Hematopoietic multipotent progenitor cell treated with erythropoietin and hydrocortisone succinate and interleukin-3 and kit ligand, for 6 days (in vitro differentiated cells): ENCODE measurements at places on chromosomes 11 and 22.

DNA sequence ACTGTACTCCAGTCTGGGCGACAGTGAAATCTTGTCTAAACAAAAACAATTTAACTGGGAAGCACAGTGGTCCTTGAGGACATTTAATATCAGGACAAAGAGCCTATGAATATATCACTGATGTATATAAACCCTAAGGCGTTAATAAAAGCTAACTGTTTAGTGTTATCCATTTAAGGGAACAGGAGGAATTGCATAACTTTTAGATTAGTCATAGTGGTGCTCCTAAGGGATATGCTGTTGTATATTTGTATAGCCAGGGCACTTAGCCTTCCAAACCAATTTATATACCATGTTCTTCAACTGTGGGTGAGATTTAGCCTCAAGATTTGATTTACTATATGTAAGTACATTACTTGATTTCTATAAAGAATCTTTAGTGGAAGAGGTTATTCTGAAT, 3.0 kb upstream of the CHEK1 start:
- DNase-seq, result no peak

- DNase-seq, result no peak
Measured at GRCh38 chr11:76579056-76579751, 91.3 kb downstream of the LRRC32 start.

DNA sequence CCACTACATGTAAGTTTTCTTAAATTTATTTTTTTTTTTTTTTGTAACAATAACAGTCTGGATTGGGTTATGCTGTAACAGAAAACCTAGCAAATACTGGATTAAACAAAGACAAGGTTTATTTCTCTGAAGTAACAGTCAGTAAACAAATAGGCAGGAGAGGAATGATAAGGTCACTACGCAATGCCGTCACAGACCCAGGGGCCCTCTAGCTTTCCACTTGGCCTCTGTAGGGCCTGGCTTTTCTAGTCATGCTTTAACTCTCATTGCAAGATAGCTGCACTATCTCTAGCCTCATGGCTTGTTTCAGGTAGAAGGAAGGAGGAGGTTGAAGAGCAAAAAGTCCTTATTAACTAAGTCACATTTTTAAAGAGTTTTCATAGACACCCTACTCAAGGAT, 6.5 kb downstream of the OR10A6 start:
- no peak for DNase-seq

DNA sequence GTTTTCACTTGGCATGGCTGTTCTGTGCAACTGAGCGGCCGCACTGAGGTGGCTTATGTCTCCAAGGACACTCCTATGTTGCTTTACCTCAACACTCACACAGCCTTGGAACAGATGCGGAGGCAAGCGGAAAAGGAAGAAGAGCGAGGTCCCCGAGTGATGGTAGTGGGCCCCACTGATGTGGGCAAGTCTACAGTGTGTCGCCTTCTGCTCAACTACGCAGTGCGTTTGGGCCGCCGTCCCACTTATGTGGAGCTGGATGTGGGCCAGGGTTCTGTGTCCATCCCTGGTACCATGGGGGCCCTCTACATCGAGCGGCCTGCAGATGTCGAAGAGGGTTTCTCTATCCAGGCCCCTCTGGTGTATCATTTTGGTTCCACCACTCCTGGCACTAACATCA, 2.1 kb downstream of the CLP1 start:
- DNase-seq, result no peak

GRCh38 chr11:65417702-65418430, 4.7 kb upstream of the NEAT1 start:
- peak; percentile 60 for DNase-seq

GRCh38 chr11:100789500-100789899, 102.4 kb downstream of the ARHGAP42 start:
- peak; percentile 27 for DNase-seq

DNA sequence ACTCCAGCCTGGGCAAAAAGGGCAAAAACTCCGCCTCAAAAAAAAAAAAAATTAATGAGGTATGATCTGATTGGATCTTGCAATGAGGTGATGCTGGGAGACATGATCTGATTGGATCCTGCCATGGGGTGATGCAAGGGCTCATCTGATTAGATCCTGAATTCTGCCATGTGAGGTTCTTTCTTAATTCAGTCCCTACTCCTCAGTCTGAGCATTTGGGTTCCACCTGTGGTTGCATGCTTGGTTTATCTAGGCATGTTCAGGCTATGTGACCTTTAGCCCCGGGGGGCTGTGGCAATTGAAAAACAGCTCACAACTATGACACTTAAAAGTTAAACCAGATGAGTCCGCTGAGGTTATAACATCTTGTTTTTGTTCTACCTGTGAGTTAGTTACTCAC, 4.8 kb upstream of the TRIM6 start:
- no peak for DNase-seq

DNA sequence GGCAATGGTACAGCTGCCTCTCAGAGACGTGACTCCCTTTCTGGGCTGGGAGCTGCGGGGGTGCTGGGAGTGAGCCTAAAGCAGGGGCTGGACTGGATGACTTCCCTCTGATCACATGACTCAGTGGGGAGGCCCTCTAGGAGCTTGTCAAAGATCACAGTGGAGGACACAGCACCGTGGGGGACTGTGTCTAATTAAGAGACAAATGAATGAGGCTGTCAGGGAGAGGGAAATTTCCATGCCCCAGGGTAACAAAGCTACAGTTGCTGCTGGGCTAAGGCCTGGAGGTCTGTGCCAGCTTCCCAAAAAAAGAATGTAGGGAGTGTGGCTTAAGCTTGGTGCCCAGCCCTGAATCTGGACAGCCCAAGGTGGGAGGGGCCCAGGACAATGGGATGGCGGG, 262.8 kb upstream of the PLET1 start:
- no peak for DNase-seq

DNA sequence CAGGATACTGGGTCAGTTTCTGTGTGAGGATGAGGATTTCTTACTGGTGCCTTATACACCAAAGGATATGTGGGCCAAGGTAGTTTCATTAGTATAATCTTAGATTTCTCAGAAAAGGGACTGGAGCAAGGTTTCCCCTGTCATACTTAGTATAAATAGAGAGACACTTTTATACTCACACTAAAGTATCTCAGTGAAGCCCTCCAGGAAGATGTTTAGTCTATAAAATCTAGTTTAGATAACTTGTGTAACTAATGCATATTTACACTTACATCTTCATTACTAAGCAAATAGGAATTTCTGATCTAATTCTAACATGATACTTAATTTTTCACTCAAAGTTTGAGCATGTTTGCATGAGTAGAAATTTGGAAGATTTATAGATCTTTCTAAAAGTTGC, 11.1 kb downstream of the EMSY start:
- no peak for DNase-seq

- no peak for DNase-seq
Measured at GRCh38 chr11:69157156-69157821, 1.6 kb downstream of the SMIM38 start.

DNA sequence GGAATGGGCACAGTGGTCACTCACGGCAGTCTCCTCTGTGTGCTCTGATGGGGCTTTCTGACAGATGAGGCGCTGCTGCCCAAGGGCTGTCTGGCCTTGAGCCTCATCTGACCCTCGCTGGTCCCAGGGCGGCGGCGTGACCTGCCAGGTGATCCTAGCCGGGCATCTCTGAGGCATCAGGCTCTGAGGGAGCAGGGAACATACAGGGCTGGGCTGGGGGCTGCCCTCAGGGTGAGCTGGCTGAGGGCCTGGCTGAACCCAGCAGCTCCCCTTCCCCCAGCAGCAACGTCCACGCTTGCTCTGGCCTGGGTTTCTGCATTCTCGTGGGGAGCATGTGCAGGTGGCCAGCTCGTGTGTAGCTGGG, 47.6 kb downstream of the MOB2 start:
- no peak for DNase-seq

- DNase-seq, result no peak
Measured at GRCh38 chr11:74318241-74318932, 6.9 kb upstream of the P4HA3 start.

DNA sequence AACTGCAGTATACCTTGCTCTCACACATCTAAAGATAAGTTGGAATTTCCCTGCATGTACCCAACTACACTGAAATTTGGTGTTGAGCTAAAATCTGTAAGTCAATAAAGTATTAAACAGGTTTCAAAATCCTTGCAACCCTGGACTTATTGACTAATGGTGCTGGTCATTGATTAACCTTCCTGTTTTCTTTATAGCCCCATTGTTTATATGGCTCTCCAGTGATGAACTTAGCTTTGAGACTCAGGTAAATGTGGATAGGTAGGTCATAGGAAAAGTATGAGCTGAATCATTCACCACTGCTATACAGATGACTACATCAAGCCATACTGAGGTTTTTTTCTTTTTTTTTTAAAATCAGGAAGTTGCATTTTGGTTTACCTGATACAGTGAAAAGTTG, 132.7 kb downstream of the FAT3 start:
- DNase-seq, result no peak

DNA sequence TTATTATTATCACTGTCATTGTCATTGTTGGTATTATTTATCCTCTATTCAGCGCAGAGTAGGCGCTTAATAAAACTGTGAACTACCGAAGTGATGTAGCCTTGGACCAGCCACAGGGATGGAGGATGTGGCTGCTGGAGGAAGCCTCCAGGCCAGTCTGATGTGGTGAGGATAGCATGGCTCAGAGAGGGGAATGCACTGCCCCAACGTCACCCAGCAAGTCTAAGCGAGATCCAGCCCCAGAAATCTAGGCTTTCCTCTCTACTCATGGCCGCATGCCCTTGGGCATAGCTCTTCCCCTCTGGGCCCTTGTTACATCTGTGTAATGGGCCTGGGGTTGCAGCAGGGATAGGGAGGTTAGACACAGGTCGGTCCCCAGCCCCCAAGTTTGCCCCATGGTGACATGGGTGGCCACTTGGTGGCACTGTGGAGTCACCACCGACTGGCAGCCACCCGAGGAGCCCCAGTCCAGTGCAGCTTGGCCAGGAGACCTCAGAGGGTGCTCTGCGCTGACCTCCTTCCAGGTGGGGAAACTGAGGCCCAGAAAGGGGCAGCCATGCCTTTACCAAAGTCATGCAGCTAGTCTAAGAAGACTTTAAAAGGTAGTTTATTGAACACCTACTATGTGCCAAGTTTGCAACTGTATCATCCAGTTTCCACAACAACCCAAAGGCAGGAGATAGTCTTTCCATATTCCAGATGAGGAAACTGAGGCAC, 395.7 kb downstream of the MN1 start:
- peak; percentile 71 for DNase-seq

DNA sequence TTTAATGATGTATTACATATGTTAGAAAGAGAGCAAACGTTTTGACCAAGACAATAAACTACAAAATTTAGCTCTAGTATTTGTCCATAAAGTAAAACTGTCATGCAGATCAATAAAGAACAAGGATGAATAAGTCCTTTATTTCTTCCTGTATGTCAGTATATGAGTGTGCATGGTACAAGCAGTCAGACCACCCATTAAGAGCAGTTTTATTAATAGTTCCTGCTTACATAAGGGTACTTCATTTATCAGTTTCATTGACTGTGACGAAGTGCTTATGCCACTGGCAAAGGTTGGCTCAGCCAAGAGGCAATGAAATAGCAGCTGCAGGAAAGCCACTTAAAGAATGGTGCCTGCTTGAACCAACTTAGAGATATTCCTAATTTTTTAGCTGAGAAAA, 913.0 kb upstream of the CNTN5 start:
- DNase-seq, result no peak

- DNase-seq, result no peak
Measured at GRCh38 chr11:47177846-47178245, 1.2 kb upstream of the ARFGAP2 start.

- DNase-seq, result no peak
Measured at GRCh38 chr11:34594603-34595002, 26.3 kb upstream of the EHF start.

GRCh38 chr11:120210626-120211521, at the start of gene OAF:
Gene OAF (plus strand): TSS chr11:120211032. CDS start chr11:120211280, 248 bp downstream.
- peak; percentile 87 for DNase-seq

- DNase-seq, result peak; percentile 61
Measured at GRCh38 chr11:126607374-126607773, 251.9 kb downstream of the ST3GAL4 start.

- DNase-seq, result no peak
Measured at GRCh38 chr11:85886089-85887056, 31.2 kb downstream of the CCDC83 start.

DNA sequence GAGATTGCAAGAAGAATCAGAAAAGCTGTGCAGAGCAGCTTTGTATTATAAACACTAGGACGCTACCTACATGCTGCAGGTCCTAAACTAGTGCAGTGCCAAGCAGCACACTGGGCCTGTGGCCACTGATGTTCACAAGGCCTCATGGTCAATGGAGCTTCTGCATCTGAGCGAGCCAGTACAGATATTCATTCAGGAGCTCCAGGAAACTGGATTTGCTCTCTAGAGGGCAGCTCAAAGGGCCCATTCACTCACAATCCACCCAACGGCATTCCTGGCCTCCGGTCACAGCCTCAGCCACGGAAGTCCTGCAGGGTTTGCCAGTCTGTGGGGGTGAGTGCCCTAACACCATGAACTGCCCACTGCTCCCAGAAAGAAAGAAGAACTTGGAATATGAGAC, 5.8 kb upstream of the TBC1D10A start:
- no peak for DNase-seq

DNA sequence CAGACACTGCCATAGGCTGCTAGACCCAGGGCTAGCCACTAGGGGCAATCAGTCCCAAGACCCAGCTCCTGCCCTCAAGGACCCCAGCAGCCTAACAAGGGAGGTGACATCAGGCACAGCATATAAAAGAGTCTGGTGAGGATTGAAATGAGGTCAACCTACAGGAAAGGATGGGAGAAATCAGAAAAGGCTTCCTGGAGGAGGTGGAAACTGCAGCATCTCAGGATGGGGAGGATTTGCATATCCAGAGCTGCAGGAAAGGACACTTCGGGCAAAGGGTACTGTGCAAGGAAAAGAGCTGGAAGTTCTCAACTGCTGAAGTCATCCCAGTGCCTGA, 2.9 kb upstream of the ARFGAP2 start:
- peak; percentile 83 for DNase-seq

- no peak for DNase-seq
Measured at GRCh38 chr11:2588809-2589537, 110.8 kb downstream of the KCNQ1OT1 start.

GRCh38 chr11:113493206-113493605, 18.0 kb upstream of the DRD2 start:
- DNase-seq, result peak; percentile 3

GRCh38 chr11:111455291-111456085, 56.7 kb downstream of the BTG4 start:
- DNase-seq, result no peak

DNA sequence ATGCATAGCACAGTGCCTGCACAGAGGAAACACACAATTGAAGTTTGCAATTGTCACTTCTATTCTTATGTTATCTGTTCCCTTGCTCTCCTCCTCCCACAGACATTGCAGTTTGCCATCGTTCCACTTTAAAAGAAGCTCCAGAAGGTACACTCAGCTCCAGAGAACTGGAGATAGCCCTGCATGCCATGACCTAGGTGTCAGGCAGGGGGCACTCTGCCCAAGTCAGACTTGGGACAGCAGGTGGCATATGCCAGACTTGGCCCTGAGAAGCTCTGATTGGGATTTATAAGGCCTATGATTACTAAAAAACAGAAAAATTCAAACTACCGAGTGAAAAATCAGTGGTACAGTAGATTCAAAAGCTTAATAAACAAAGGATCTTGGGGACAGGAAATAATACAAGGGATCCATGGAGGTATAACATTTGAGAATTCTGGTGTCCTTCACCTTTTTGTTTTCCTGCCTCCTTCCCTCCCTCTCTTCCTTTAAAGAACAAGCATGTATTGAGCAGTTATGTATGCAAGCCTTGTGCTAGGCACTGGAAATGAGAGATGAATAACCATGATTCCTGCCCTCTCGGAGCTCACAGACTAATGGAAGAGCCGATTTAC, 40.0 kb downstream of the TENM4 start:
- peak; percentile 41 for DNase-seq
